ENCODE measurements at places on chromosomes 5 and 9.

GRCh38 chr9:129759804-129760502, 7.1 kb upstream of the PTGES start:
- no peak for DNase-seq

DNA sequence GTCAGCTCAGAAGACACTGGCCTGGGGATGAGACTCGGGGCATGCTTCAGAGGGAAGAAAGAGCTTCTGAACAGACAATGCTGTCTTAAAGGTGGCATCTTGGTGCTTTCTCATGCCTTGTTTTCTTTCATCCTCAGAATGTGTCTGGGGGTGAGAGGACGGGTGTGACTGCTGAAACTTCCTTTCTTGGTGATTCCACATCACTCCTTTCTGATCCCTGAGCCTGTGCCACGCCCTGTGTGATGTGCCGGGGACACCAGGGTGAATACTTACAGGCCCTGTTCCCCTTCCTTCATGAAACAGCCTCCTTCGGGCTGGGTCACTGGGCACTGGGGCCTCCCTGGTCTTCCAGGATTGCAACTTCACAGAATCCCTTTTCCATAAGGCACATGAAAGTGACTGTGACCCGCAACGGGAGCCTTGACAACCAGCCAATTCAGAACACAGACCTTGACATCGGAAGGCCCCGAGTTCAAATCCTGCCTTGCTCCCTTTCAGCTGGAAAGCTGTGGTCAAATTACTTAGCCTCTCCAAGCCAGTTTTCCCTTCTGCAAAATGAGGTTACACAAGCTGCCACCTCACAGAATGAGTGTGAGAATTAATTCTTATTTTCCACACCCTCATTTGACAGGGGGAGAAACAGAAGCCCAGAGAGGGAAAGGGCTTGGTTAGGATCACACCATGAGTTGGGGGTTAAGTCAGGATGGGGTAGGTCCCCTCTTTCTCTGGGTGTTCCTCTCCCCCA, 44.1 kb upstream of the IL17B start:
- no peak for DNase-seq

DNA sequence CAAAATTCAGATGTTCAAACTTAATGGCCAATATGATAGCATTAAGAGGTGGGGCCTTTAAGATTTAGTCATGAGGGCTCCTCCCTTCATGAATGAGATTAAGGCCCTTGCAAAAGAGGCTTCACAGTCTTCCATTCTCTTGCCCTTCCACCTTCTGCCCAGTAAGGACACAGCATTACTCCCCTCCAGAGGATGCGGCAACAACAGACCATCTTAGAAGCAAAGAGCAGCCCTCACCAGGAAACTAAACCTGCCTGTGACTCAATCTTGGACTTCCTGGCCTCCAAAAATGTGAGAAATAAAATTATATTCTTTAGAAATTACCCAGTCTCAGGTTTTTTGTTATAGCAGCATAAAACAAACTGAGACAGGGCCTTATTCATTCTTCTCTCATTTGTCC, 8.2 kb downstream of the AP3B1 start:
- DNase-seq = no peak

DNA sequence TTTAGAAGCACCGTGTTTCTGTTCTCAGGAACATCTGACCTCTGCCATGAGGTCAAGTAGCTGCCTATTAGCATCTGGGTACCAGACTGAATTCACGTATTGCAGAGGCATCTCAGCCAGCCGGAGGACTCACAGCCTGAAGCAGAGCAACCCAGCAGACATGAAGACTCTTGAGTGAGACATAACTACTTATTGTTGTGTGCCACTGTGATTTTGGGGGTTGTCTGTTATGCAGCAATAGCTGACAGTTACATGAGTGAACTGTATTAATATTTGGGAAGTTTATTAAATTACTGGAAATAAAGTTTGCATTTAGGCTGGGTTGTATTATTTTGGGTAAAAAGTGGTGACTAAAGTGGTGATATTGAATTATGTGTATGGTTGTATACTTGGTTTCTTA, 1.3 kb upstream of the ACOT12 start:
- DNase-seq = no peak

- no peak for DNase-seq
Measured at GRCh38 chr9:16029046-16029615, 476.3 kb downstream of the CCDC171 start.

GRCh38 chr9:105198865-105199264, 45.6 kb upstream of the SLC44A1 start:
- no peak for DNase-seq

DNA sequence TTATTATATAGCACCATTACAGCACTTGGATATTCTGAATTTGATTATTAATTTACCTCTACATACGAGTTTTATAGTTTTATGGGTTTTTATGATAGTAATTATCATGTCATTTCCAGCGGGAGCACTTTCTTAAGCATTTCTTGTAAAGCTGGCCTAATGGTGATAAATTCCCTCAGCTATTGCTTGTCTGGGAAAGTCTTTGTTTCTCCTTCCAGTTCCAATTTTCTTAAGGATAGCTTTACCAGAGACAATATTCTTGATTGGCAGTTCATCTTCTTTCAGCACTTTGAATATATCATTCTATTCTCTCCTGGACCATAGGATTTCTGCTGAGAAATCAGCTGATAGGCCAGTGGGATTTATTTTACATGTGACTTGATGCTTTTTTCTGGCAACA, 505.4 kb downstream of the TMEM232 start:
- DNase-seq = no peak

- no peak for DNase-seq
Measured at GRCh38 chr5:148343603-148344487, 8.5 kb downstream of the SPINK9 start.

DNA sequence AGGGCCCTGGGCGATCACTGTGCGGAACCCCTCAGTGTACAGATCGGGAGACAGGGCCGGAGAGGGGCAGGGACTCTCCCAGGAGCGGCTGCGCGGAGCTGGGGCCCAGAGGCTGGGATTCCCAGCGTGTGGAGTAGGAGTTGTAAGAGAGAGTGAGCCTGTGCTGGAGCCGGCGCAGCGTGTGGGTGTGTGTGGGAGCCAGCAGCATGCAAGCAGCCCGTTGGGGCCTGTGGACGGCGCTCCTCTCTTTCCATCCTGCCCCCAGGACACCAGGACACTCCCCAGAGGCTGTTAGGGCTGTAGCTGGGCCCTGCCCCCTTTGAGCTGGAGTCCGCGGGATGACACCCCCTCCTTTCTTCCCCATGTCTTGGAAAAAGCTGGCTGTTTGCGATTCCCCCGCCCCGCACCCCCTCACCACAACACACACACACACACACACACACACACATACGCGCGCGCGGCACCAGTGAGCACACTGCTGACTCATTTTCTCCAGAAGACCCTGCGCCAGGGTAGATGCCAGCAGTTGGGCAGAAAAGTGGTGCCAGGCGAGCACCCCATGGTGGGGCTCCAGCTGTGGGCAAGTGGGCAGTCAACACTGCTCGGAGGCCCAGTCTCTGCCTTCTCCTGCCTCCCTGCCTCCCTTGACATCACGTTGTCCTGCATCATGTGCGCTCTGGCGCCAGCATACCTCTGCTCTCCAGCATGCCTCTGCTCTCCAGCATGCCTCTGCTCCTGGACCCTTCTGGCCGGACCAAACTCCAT, 1.5 kb downstream of the COL27A1 start:
- DNase-seq = no peak

GRCh38 chr5:6759401-6759800, 46.2 kb downstream of the TENT4A start:
- no peak for DNase-seq

DNA sequence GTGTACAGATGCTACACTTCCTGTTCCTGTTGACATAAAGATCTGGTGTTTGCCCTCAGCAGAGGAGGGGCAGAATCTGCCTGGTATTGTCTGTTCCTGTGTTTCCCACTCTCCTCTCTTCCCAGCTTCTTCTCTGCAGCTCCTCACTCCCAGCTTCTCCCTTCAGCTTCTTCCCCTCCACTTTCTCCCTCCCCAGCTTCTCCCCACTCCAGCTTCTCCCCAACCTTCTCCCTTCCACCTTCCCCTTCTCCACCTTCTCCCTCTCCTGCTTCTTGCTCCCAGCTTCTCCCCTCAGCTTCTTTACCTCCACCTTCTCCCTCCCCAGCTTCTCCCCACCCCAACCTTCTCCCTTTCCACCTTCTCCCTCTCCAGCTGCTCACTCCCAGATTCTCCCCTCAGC, 148.9 kb upstream of the IRX2 start:
- DNase-seq = no peak

DNA sequence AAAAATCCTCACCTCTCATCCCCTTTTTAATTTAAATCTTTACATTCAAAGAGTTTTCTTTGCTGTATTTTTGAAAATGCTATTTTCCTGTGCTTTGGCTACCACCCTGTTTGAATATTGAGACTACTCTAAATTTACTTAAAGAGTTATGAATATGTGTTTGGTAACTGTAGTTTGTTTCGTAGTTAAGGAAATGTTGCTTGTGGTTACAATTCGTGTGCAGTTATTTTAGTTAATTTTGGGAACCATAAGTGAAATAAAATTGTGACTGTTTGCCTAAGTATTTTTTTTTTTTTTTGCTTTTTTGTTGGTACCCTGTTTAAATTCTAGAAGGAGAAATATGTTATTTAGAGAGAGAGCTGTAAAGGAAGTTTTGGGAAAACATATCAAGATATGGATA, 78.7 kb downstream of the XRCC4 start:
- DNase-seq = peak; percentile 10

DNA sequence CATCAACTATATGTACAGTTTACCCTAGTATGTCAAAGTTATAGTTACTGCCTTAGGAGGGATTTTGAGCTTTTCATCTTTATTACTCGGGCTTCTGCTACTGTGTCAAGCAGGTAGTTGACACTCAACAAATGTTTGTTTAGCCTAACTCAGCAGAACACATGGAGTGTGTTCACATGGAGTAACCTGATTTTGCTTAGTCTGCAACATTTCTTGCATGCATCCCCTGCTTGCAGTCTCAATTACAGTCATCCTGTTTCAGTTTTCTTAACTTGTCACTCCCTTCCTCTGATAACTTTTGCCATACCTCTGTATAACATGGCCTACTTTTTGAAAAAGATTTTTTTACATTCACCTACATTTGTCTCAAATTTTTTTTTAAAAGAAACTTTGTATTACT, 135.5 kb downstream of the NMUR2 start:
- no peak for DNase-seq

DNA sequence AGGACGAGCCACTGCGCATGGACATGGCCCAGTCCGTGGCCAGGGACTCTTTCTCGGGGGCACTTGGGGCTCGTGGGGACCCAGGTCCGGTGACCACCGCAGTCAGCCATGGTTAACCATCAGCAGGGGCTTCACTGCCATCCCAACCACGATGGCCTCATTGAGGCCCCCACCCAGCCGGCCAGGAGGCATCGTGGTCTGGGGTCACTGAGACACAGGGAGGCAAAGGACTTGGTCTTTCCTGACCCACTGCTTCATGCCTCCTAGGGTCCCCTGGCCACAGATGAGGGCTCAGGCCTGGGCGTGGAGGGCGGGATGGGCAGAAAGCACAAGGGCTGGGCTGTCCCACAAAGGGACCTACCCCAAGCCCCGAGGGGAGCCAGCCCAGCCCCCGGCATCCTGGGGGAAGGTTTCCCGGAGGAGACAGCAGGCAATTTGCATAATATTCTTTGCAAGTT, 6.6 kb downstream of the NACC2 start:
- no peak for DNase-seq

GRCh38 chr5:143569722-143570567, 166.5 kb upstream of the NR3C1 start:
- DNase-seq = no peak

DNA sequence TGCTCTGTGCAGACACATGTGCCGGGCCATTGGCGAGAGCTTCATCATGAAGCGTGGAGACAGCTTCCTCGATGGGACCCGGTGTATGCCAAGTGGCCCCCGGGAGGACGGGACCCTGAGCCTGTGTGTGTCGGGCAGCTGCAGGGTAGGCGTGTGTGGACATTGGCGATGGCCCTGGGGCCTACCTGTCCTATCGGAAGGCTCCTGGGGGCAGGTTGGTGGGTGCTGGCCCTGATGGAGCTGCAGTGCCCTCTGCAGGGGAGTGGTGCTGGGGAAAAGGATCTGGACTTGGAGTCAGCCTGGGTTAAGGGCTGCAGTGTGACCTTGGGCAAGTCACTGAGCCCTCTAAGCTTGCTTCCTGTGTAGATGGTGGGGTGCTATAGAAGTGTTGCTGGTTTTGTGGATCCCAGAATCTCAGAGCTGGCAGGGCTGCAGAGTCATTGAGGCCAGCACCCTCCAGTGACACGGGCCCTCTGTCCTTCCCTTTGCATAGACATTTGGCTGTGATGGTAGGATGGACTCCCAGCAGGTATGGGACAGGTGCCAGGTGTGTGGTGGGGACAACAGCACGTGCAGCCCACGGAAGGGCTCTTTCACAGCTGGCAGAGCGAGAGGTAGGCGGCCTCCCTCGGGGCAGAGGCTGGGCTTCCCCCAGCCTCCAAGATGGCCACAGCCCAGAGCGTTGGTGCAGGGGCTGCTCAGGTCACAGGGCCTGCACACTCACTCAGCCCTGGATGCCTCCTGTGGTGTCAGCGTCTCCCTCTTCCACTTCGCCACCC, 15.8 kb downstream of the ADAMTS13 start:
- no peak for DNase-seq

- DNase-seq = no peak
Measured at GRCh38 chr5:131685516-131686171, 50.6 kb upstream of the RAPGEF6 start.

GRCh38 chr9:136323371-136323789, 4.0 kb upstream of the GPSM1 start:
- no peak for DNase-seq

DNA sequence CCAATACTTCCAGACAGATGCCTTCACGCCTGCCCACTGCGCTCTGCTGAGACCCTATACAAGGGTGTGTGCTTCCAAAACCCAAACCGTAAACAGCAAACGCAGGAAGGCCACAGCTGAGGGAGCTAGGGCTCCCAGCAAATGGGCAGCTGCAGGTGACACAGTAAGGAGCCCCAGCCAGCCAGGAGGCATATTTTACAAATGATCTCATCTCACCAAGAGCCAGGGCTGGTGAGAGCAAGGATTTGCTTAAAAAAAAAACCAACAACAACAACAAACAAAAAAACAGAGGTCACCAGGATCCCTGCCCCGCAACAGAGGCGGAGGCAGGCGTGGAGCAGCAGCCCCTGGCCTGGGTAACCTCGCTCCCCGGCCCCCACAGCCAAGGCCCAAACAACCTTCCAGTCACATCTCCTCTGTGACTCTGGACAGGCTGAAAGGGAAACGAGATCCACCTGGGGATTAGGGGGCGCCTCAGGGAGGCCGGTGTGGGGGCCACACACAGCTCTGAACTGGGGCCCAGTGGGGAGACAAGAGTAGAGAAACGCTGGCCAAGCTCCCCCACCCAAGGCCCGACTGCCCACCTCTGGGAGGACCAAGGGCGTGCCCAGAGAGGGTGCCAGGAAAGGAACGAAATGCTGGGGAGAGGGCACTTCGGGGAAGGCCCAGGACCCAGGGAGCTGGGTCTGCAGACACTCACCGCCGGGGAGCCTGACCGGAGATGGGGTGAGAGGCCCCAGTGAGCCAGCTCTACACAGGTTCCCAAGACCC, 3.3 kb downstream of the NACC2 start:
- no peak for DNase-seq

Measured in Kasumi-1 (cell line).